ENCODE measurements at places on chromosomes 1 and 21.
A peak's percentile ranks its signal among the peaks of the same experiment; 100 is the strongest.

GRCh38 chr1:85573322-85573721 is 7.2 kb upstream of the CCN1 start:
- DNase-seq = no peak

- peak; percentile 33 for DNase-seq
These were observed 4.2 kb downstream of the RNPC3 start for GRCh38 chr1:103529746-103530145.

DNA sequence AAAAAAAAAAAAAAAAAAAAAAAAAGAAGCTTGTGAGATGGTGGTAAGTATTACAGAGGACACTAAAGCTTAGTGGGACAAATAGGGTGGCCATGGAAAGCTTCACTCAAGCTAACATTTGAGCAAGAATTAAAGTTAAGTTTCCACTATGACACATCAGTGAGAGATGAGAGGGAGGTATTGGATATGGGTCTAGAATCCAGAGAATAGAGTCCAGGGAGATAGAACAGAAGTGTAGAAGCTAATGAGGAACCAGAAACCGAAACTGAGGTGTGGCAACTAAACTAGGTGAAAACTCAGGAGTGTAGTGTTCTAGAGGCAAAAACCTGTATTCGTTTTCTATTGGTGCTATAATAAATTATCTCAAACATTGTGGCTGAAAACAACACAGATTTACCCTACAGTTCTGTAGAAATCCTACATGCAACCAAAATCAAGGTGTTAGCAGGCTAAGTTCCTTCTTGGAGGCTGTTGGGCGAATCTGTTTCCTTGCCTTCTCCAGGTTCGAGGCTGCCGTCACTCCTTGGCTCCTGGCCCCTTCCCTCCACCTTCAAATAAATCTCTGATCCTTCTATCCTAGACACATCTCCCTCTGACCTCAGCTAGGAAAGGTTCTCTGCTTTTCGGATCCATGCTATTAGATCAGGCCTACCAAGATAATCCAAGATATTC is 36.2 kb downstream of the PTP4A2 start:
- no peak for DNase-seq

- DNase-seq = peak; percentile 24
These were observed 42.6 kb upstream of the ATP2B4 start for GRCh38 chr1:203584035-203584434.

GRCh38 chr1:32299327-32299726 is 7.4 kb downstream of the HDAC1 start:
- DNase-seq = no peak

- no peak for DNase-seq
These were observed 38.6 kb downstream of the PKP1 start for GRCh38 chr1:201321826-201322390.

- peak; percentile 92 for DNase-seq
These were observed 208.2 kb upstream of the TMEM51 start for GRCh38 chr1:14945132-14946010.

DNA sequence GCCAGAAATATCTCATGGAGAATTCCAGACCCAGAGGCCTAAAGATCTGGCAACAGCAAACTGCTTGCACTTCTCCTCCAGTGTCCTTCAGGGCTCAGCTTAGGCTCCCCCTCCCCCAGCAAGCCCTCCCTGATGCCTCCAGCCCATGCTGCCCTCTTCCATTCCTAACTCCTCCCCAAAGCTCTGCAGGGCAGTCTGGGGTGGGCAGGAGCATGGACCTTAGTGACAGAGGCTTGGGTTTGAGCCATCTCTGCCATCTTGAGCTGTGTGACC is 436.8 kb downstream of the PTPRU start:
- DNase-seq = no peak

GRCh38 chr1:232127190-232127589 is 500.6 kb downstream of the DISC1 start:
- peak; percentile 81 for DNase-seq

DNA sequence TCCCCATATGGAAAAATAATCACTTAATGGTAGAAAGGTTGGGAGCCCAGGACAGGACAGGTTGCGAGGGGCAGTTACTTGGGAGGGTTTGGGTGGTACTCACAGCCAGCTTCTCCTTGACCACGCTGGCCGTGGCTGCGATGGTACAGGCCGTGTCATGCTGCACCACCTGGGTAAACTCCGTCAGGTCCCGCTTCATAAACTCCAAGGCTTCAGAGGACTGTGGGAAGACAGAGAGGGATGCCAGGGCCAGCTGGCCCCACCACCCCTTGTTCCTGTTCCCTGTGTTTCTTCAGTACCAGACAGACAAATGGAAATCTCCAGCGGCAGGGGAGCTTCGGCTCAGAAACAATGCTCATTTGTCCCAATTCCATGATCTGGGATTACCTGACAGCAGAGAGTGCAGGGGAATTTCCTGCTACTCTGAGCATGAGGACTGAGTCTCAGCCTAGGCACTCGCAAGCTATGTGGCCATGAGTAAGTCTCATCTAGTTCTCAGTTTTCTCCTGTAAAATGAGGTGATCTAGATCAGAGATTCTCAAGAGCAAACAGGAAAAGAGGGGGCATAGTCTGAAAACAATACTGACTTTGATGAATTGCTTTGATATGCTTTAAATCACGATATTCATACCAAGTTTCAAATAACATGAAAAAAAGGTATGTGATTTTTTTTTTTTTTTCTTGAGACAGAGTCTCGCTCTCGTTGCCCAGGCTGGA is 7.4 kb downstream of the BSDC1 start:
- DNase-seq = no peak

- peak; percentile 81 for DNase-seq
These were observed 13.9 kb upstream of the PDIK1L start for GRCh38 chr1:26097696-26098095.

- DNase-seq = no peak
These were observed 38.8 kb downstream of the TBX15 start for GRCh38 chr1:118949315-118949714.

DNA sequence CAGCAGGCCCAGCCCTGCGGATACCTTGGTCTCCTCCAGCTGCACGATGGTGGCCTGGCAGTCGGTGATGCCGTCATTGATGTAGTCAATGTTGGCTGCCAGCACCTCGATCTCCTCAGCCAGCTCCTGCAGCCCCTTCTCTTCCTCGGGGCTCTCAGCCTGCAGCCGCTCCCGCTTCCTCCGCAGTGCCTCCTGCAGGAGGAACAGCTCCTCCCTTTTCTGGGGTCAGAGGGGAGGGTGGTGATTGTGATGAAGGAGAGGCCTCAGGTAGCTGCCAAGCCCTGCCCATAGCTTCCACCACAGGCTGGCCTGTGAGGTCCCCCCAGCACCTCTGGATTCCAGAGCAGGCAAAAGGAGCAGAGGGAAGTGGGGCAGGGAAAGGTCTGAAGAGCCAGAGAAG is 33.4 kb downstream of the KIF21B start:
- DNase-seq = no peak

DNA sequence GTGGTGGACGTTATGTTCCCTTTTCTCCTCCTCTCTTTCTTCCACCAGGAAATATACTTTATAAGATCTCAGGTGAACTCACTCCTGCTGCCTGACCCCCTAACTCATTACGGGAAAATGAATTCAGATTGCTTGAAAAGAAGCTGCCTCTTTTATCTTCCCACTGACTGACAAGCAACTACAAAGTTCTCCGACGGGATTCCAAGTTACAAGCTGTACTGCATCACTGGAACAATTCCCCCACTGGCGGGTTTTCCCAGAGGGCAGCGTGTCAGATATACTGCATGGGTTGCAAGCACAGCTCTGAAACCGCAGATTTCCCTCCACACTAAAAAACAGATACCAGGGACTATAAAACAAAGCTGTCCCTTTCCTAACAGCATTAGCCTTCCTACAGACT is 390.6 kb downstream of the KCTD3 start:
- DNase-seq = peak; percentile 6

- no peak for DNase-seq
These were observed 98.5 kb downstream of the GALNT2 start for GRCh38 chr1:230165536-230165935.

- DNase-seq = peak; percentile 60
These were observed 229.5 kb downstream of the TOMM20 start for GRCh38 chr1:234899041-234899729.

DNA sequence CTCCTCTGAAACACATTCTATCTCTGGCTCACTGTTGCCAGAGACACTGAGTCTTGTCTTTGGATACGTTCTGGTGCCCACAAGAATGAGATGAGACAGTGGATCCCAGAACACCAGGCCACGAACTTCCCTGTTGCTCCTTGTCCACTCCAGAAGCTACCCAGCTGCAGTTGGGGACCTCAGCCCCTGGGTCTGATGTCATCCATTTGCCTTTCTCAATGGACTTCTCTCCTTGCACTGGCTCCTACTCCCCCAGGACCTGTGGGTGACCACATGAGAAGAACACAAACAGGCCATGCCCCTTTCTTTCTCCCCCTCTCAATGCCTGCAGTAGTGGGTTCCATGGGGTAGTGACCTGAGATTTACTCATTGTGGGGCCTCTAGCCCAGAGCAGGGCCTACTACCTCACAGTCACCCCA is 5.9 kb downstream of the NBPF1 start:
- no peak for DNase-seq

DNA sequence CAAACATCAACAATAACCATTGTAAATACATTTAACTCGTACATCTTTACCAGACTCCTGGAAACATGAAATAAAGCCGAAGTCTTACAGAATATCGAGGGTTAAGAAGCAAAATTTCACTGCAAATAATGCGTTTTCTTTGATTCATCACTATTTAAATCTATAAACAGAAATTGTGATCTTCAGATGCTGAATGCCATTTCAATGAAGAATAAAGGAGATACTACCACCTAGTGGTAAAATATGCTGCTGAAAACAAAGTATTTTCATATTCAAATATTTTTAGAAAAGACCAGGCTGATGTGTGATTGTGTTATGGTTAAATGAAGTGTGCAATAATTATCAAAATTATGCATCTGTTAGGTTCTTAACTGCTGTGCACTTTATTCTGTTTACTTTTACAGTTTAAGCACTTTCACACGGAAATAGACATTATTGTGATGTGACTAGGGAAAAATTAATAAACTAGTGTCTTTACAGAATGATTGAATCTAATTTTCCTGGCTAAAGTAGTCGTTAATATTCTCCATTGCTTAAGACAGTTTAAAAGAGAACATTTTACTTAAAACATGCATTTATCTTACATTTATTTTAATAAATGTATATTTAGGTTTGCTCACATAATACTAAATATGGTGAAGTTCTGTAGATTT is 1093.1 kb downstream of the MRPL39 start:
- DNase-seq = no peak

DNA sequence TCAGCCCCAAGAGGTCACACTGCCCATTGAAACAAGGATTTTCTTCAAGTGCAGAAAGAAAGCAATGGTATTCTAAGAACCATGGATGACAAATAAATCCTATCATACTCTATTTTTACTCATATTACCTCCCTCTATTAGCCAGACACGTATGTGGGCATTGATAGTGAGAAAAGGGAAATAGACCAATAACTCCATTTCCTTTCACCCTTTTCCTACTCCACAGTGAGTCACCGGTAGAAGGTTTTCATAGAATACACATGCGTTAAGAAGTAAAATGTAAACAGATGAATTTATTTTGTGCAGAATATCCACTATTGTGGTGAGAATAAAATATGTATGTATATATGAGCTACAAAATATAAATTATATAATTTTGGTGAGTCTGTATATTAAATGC is 568.9 kb upstream of the ADGRL4 start:
- DNase-seq = no peak

DNA sequence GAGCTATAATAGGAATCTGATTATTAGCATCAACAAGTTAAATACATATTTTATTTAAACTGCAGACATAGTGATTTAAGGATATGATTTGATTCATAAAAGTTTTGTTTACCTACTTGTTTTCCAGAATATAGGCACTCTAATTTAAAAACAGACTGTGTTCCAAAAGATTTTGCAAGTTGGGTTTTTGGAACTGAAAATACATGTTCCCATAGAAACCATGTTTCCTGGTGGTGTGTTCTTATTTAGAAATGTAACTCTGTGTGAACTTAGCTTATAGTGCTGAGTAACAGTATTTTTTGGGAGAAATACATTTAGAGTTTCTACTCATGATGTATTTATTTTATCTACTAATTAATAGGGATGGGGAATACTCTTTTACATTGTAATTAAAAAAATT is 21.8 kb downstream of the USP25 start:
- DNase-seq = no peak

DNA sequence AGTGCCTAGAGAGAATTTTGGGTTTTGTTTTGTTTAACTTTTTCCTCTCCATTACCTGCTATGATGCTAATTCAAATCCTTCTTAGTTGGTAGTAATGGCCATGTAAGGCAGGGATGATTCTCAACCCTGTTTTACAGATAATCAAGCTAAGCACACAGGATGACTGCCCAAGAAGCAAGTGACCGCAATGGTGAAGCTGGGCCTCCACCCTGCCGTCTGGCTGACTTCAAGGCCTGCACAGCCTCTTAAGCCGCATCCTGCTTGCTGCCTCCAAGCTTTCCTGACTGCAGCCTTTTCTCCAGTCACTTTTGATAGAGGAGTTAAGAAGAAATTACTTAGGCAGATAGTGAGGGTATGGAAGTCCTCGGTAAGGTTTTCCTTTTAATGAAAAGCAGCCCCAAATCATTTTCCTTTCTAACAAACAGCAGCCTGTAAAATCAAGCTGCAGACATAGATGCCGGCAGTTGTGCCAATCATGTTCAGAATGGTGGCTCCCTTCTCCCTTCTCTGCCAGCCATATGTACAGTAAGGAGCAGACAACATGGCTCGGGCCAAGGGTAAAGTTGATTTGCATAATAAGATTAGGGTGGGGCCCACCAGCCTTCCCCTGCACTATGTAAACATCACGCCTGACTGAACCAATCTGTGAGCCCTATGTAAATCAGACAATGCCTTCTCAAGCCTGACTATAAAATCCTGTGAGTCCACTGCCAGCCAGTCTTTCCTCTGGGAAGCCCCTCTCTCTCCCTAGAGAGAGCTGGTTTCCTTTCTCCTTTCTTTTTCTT is 8.8 kb upstream of the CTBS start:
- DNase-seq = no peak

- DNase-seq = no peak
These were observed 64.4 kb upstream of the PTGFR start for GRCh38 chr1:78426408-78426807.

DNA sequence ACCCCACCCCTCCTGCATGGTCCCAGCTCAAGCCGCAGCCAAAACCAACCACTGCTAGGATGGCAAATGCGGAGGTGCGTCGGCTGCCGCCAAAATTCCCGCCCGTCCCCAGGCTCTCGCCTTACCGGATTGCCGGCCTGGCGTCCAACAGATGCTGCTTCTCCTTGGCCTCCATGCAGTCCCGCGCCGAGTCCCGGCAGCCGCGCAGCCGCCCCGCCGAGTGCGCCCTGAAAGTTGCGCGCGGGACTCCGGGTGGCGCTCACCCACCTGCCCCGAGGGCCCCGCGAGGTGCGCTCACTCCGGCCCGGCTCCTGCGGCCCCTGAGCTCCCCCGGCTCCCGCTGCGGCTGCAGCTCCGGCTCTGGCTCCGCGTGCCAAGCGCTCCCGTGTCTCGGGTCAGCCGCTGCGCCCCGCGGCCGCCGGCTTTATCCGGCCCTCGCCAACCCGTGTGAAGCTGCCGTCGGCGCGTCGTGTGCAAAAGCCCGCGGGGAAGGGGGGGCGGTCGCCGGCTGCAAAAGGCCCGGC is at the start of gene SLC30A2:
SLC30A2 (minus strand) TSS at position 397 of the 524 bp plus-strand sequence; CDS start at position 175, 222 bp downstream.
- no peak for DNase-seq
